ENCODE measurements at places on chromosomes 6 and 20. TPM values are rescaled to one million over a fixed set of nuclear protein-coding genes. Genes with fewer than 3 reads are reported as not detected.
A peak's percentile ranks its signal among the peaks of the same experiment; 100 is the strongest.

ZFP57 gene
- total RNA-seq: not detected

DNA sequence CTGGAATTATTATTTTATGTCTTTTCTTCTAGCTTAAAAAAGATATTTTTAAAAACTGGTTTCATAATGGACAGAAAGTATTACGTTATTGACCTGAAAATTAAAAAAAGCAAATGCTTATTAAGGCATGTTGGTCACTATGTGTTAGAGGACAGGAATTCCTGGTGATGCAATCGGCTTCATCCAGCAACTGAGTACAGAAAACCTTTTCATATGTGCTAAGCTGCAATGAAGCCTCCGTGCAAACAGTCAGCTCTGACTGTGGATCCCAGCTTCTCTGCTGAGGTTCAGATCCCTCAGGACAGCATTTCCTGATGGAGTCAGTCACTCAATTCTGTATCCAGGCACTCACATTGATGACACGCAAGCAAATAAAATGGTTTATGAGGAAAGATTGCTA, 22.7 kb upstream of the BMP2 start:
- no peak for DNase-seq

- no peak for DNase-seq
These were observed 123.7 kb upstream of the FOXQ1 start for GRCh38 chr6:1188199-1188598.

ZNF335 gene
- total RNA-seq: 11.5 TPM

DNA sequence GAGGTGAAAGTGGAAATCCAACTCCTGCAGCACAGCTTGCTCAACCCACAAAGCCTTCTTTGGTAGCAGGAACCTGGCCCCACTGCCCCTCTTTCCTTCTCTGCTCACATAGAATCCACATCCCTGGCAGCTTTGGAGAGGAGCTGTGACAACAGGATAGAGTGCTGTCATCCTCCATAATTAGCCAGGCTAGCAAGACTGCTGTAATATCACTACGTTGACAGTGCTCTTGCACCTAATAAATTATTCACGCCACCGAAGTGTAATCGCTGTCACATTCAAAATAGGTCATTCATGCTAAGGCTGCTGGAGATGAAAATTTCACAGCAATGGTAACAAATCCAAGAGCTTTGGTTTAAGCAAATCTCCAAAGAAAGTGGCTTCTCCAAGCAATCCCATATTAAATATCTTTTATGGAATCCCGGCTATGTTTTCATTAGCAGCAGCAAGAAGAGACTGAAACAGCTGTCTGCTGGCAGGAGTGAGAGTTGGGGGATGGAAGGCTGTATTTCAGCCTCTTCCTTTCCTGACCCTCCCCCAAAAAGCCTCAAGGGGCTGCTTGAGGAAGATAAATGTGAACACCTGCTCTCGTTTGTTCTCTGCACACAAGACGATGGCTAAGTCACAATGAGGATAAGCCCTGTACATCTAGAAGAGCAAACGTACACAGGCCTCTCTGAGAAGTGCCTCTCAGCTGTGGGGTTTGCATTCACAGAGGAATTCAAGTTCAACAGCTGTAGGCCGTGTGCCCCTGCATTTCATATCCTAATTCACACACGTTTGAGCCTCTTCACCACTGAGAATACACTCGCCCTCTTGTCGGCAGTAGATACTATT, 16.5 kb downstream of the RIPOR2 start:
- no peak for DNase-seq

GRCh38 chr6:52558266-52559000, 18.4 kb downstream of the TRAM2 start:
- no peak for DNase-seq

- DNase-seq: no peak
These were observed 11.1 kb downstream of the SIGLEC1 start for GRCh38 chr20:3701061-3701998.

DNA sequence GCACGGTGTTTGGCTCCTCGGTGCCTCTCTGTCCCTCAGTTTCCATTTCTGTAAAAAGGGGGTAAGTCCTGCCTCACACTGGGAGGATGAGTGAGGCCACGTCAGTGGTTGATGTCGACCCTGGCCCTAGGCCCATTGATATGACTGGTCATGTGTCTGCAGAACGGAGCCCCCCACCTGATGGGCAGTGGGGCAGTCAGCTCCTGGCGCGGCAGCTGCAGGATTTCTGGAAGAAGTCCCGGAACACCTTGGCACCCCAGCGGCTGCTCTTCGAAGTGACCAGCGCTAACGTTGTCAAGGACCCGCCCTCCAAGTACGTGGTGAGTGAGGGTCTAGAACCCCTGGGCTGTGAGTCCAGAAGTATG, 1.2 kb downstream of the SNX21 start:
- DNase-seq: no peak

- DNase-seq: no peak
These were observed 2.5 kb upstream of the CASS4 start for GRCh38 chr20:56409521-56409920.

DNA sequence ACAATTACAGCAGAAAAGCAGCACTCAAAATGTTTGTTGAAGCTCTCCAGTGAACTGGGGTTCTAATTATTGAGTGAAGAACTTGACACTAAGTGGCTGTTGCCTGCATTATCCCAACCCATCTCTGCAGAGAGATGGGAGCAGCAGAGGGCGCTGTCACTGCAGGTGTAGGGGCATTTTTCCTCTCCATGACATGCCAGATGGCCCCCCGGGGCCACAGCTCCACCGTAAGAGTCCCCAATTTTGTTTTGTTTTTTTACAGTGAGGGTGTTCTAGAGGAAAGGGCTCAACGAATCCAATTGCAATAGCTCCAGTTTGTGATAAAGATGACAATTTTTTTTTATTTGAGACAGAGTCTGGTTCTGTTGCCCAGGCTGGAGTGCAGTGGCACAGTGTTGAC, 1.9 kb upstream of the FUCA2 start:
- DNase-seq: no peak

DNA sequence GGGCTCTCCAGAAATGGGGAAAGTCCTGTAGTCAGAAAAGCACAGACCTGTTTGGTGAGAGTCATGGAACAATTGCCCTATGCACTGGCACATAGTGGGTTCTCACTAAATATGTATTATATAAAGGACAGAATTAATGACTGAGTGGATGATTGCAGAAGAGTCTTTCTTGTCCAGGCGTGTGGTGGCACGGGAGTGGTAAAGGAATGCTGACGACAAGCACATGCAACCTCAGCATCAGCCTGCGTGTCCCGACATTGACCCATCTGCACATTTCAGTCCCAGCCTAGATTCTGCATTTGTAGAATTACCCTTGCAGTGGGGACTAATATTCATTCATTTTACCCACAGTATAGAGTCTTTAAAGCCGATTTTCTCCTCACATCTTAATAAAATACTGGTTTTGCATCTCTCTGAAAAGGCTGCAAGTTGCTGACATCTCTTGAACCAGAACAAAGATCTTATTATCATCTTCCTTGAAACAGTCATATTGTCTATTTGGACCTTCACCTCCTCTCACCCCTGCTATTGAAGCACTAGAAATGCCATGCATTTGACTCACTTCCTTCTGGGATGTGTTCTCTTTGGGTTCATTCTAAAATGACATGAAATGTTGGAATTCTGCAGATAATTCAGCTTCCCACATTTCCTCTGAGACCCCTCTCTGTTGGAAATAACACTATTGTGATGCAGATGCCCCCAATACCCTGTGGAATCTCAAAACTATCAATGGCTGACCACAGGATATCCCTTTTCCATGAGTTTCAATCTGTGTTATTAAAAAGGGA, 883.6 kb upstream of the FLRT3 start:
- peak; percentile 28 for DNase-seq

GRCh38 chr6:122734529-122735395, 44.8 kb upstream of the FABP7 start:
- no peak for DNase-seq

DNA sequence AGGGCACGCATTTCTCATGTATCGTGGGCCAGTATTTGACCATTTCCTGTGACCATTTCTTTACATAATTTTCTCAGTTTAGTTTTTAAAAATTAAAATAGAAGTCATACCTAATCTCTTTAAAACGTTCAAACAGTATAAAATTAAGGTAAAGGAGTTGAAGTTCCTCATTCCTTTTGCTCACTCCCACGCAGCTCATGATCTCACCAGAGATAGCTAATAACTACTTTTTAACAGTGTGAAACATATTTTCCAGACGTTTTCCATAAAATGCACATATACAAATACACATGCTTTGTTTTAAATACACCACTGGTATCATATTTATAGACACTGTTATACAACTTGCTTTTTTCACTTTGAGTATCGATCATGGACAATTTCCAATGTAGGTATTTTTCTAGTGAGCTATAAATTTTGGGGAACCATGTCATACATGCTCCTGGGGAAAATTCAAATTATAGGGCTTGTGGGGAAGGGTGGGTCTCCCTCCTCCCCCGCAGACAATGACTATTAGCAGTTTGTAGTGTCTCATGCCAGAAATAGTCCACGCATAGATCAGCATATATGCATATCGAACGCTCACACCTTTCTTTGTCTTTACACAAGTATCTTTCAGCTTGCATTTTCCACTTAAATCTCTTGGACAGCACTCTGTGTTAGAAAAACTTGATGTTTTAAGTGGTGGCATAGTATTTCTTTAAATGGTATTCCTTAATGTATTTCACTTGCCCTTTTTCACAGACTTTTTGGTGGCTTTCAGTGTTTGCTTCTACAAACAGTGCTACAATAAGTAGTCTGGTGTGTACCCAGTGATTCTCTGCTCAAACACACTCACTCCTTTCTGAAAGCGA, 145.5 kb upstream of the ZNF217 start:
- no peak for DNase-seq

DNA sequence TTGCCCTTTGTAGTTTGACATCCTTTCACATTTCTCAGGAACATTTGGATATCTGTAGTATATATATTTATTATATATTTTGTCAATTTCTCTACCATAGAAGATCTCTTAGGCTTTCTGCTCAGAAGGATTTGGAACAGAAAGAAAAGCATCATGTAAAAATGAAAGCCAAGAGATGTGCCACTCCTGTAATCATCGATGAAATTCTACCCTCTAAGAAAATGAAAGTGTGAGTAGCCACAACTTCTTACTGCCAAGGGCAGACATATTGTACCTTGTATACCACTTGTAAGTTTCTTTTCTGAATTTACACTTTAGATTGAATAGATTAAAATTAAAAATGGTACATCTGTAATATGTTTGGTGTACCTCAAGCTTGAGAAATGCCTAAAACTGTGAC, 31.2 kb downstream of the TPX2 start:
- no peak for DNase-seq

- no peak for DNase-seq
These were observed 98.3 kb downstream of the TMEM242 start for GRCh38 chr6:157224951-157225574.

DNA sequence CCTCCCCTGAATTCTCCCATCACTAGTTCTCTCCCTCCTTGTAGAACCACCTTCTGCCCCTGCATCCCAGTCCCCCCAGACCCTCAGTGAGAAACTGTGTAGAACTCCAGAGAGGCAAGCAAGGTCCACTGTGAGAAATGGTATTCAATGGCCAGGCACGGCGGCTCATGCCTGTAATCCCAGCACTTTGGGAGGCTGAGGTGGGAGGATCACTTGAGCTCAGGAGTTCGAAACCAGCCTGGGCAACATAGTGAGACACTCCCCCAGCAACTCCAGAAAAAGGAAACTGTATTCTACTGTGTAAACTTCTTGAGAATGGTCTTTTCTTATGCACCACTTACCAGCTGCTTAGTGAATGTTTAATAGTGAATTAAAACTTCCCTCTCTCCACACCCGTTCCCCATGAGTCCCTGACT, 8.2 kb upstream of the CD83 start:
- no peak for DNase-seq

All from A172 (cell line).